Lower leg skin (tissue), 4 donors: ENCODE measurements at places on chromosomes 2 and 18. TPM values are rescaled to one million over a fixed set of nuclear protein-coding genes. Genes with fewer than 3 reads are reported as not detected.

GRCh38 chr2:64913357-64913869 is 75.8 kb upstream of the SLC1A4 start:
- no peak for DNase-seq

GRCh38 chr2:54724560-54725342 is 1.3 kb downstream of the EML6 start:
- peak; percentile 86 for DNase-seq

The SPHKAP gene
- total RNA-seq: 0.49 TPM

GRCh38 chr2:190213441-190214335 is 105.9 kb downstream of the HIBCH start:
- DNase-seq: no peak

DNA sequence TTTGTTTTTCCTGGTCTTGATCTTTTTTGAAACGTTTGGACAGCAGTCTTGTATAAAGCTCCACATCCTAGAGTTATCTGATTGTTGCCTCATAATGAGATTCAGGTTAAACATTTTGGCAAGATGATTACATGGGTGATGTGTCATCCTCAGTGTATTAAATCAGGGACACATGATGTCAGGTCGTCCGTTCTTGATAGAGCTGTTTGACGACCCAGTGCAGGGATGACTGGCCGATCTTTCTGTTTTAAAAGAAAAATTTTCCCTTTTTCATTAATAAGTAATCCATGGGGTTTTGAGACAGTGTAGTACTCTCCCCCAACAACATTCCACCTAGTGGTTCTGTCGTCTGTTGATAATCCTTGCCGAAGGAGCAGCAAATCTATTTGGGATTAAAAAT is 44.5 kb upstream of the SERPINB2 start:
- DNase-seq: no peak

GRCh38 chr18:78422336-78422735 is 557.3 kb upstream of the SALL3 start:
- DNase-seq: no peak

The CCDC148 gene
- total RNA-seq: 0.55 TPM

DNA sequence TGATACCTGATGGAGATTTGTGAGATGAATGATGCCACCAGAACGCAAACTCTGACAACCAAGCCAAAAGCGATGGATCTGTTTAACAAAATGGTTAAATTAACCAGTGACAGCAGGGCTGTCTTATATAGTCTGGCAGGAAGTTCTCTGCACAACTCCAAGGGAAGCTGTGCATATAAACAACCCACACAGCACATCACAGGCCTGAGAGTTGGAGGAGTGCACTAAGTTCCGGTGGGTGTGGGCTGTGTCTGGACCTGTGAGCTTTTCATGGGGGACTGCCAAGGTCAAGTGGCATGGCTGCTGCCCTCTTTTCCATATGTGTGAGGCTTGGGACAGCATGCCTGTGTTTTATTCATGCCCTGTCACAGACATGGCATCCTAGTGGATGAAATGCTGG is 414.6 kb upstream of the TRIB2 start:
- no peak for DNase-seq

DNA sequence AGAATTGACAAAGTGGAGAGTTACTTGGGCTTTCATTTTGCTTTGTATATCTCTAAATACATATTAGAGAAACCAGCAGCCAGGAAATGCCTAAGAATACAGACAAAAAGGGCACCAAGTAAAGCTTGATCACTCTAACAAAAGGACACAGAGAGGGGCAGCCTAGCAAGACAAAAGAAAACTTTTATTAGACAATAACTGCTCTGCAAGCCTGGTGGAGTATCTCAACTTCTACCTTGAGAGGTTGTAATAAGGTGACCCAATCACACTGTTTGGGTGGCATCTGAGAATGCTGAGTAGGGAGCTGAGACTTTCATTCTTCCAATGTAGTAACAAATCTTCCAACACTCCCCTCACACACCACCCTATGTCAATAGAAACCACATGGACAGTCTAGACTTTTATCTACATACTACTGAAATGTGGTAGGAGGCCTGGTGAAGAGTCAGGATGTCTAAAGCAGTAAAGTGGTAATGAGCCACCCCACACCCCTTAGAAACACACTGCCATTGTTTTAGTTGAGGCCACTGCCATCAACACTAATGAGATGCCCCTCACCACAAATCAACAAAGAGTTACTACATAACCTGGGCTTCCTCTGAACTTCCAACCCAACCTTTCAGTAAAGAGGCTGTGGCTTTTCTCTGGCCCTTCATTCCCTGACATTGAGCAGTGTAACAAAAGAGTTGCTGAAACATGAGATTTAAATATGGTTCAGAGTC is 726.7 kb upstream of the POU3F3 start:
- no peak for DNase-seq

The SLC16A14 gene
- 5.2 TPM for total RNA-seq

DNA sequence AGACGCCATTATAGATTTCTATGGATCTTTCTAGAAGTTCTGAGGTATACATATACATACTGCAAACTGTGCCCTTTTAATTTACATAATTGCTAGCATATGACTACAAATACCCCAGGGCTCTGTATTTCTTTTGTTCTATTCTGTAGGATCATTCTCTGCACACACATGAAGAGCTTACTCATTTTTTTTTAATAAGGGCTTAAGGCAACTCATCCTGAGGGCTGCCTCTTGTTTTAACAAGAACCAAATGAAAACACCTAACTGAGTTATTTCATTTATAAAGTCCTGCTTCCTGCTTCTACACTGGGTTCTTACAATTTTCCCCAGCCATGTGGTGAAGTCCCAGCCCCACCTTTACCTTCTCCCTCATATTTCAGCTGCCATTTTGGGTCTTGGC is 390.5 kb downstream of the IRS1 start:
- no peak for DNase-seq

GRCh38 chr2:98087447-98088020 is 567 bp downstream of the VWA3B start:
- no peak for DNase-seq

DNA sequence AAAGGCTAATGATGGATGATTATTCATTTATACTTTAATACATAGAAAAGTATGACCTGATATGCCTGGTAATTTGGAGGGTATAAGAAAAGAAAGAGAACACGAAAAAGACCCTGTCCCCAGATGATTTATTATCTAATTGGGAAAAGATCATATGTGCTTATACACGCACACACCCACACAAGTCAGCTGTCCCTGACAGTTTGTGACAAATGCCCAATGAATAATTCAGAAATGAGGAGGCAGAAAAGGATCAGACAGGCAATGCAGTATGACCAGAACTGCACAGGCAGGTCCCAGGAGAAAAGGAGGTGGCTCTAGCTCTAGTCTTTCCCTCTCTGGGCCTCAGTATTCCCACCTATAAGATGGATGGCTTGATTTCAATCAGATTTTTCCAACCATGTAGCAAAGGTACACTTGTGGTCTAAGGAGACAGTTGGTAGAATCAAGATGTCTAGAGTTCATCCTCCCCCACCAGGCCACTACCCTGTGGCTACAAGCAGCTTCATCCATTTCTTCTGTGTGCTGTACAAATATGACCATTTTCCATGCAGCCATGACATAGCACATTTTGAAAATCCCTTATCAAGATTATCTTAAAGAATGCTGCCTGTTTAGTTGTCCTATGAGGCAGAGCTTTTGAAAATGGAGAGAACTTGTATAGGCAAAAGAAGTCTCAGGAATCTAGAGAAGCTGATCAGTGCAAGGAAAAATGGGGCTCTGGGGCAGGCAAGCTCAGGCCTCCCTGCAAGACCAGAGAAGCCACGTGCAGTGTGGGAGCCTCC is 19.7 kb downstream of the CYRIA start:
- DNase-seq: no peak

The GKN2 gene
- total RNA-seq: not detected

DNA sequence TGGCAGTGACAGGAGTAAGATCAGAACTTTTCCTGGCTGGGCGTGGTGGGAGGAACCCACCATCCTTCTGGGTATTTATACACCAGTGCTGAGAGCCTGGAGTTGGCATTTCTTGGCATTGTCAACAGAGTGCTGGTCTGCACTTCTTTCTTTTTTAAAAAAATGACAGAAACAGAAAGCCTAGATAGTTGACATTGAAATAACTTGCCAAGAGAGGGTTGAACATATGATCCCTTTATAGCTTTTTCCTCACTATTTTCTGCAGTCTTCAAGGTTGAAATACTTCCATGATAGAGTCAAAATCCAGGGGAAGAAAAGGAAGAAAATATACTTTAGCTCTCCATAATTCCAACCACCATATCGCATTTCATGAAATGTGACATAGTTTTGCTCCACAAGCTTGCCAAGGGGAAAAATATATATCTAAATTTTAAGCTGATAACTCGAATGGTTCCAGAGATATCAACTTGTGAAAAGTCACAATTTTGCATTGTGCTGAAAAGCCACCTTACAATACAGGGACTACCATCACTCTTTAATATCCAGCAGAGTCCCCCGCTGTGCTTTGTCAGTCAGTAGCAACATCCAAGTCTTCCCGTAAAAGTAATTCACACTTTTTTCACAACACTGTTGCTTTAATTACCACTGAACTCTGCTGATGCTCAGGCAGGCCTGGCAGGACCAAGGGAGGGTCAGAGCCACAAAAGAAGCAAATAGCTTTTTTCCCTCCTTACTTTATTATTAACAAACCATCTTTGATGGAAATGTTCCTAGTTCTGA is 764.9 kb upstream of the FANCL start:
- DNase-seq: no peak

DNA sequence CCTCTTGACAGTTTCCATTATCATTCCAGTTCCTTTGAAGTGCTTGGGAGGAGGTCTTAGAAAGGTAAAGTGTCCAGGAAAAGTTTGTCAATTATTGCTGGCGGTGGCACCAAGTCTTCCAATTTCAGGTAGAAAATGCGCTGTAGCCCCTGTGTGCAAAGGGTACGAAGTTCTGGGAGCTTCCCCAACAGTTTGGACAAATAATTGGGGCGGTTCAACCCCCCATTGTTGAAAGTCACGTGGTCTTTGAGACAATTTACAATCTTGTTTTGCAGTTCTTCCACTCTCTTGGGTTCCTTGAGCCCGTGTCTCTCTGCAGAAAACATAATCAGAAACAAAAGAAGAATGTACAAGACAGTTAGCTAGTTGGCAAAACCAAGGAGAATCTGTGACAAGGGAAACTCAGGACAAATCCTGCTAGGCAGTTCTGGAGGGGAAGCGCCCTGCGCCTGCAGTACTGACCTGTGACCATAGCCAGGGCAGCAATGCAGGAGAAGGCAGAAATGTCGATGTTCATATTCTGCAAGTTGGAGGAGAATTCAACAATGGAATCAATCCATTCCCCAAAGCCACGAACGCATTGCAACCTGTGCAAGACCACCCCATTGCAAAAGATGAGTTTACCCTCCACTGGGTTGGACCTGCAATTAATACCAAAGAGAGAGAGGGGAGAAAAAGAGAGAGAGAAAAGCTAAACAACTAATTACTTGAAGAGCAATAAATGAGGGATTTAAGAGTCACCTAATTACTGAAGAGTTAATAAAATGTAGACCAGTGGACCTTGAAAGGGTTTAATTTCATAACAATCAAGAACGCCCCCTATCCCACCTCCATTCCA is 6.6 kb downstream of the NR4A2 start:
- DNase-seq: no peak

The TEX44 gene
- not detected for total RNA-seq

DNA sequence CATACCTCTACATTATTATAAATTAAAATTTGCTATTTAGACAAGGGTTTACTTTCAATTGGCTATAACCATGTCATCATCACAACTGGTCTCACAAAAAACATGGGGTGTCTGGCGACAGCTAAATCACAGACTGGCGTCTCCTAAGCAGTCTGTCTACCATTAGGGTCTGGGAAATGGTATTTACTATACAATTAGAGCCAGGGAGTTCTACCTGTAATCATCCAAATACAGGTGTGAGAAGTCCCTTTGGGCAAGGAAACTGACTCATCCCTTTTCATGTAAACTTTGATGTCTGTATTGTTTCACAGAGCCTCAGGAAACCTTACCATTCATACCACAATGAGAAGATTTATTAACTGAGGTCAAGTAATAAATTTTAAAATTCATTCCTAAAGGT is 126.7 kb downstream of the OLA1 start:
- no peak for DNase-seq

DNA sequence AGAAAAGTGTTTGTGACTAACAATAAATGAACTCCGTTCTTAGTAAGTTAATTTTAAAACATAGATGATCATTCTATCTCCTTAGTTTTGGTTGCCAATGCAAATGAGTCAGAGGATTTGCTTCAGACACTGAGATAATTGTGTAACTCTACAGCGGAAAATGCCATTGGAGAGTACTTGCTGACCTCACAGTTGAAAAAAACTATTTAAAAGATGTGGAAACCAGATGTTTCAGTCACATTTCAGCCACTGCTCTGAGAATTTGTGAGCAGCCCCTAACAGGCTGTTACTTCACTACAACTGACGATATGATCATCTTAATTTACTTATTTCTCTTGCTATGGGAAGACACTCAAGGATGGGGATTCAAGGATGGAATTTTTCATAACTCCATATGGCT is at the start of gene TNFAIP6:
Gene TNFAIP6 (plus strand): TSS at position 234 of the 400 bp plus-strand sequence. CDS start 75 bp downstream, at position 309.
- DNase-seq: no peak

DNA sequence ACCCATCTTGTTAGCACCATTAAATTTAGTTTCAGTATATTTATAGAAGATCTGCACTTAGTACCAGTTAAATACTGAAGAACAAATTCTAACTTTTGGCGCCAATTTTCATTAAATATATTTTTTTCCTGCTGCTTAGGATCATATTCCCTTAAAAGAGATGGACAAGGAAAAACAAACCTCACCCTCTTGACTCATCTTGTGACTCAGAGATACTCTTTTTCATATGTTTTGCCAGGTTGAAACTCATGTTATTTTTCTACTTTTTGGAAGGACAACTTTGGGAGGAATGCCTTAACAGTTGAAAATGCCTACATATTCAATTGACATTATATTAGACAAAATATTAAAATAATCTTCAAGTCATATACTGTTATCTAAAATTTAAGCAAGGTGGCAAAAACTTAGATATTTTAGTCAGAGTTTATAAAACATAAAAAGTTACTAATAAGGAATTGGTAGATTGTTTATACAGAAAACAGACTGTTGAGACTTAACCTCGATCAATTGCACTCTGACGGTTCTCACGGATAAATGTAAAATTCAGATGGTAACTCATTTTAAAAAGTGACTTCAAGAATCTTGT is 36.2 kb downstream of the PNO1 start:
- no peak for DNase-seq

The MC5R gene
- total RNA-seq: not detected

GRCh38 chr2:60961457-60961856 is 56.1 kb upstream of the PEX13 start:
- DNase-seq: no peak

The TRIM43B gene
- total RNA-seq: not detected

- no peak for DNase-seq
Measured at GRCh38 chr2:8653485-8653884, 28.4 kb upstream of the ID2 start.

The KIAA2012 gene
- total RNA-seq: not detected

GRCh38 chr2:149612122-149612521 is 24.5 kb upstream of the MMADHC start:
- no peak for DNase-seq

DNA sequence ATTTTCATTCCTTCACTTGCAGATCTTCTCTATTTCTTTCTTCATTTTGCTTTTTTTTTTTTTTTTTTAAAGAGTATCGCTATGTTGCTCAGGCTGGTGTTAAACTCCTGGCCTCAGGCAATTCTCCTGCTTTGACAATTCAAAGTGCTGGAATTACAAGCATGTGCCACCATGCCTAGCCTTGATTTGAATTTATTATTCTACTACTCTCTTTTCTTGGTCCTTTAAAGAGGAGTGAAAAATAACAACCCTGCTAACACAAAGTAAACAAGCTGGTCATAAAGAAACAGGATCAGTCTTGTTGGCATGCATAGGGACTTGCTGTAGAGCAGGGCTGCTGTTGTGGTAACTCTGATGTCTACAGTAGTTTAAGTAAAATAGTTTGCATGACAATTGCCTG is 1615.3 kb upstream of the ZEB2 start:
- DNase-seq: no peak
